ENCODE measurements at places on chromosomes 11 and 22.
A peak's percentile ranks its signal among the peaks of the same experiment; 100 is the strongest.

DNA sequence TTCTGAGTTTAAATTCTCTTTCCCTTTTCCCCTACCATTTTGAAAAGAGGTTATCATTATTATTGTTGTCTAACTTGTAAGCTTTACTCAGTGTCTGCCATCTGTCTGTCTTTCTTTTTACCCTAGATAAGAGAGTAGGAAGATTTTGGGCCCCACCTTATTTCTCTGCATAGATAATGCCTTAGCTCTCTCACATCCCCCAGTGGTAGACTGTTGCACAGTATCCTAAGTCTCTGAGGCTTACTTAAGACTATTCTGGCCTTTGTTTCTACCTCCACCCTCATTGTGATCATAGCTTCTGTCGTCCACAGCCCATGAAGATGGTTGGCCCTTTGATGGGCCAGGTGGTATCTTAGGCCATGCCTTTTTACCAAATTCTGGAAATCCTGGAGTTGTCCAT lies 3.6 kb upstream of the OR51L1 start:
- DNase-seq: no peak

- DNase-seq: no peak
These were observed 133.4 kb downstream of the TEAD1 start for GRCh38 chr11:12807621-12808020.

DNA sequence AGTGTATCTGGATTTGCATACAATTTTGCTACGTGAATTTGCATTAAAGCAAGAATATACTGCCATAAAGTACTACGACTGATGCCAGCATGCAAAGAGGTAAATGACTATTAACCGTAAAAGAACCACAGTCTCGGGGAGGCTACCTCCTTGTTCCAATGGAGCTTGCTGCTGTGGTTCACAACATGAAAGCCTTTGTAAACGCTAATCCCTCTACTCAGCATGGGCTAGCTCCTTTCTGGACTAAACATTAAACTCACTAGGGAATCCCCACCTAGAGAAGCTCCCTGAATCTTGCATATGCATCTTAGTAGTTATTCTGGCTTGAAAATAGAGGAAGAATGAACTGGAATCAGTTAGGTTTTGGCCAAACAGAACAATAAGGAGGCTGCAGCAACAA lies 60.5 kb upstream of the ARHGAP32 start:
- no peak for DNase-seq

DNA sequence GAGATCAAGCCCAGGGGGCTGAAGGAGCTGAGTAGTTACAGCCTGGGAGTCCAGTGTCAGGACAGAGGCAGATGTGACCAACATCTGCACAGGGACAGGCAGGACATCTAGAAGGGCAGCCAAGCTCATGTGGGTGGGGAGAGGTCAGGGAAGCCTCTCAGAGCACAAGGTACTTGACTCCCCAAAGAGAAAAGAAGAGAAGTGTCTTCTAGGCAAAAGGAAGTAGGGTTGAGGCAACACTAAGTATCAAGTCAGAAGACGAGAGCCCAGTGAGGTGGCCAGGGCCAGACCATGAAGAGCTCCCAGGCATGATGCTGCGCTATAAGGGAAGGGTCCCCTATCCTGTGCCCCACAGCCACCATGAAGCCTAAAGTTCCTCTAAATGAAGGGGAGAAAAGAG lies 21.5 kb downstream of the RPL27A start:
- DNase-seq: no peak

- DNase-seq: no peak
These were observed 21.9 kb upstream of the LYVE1 start for GRCh38 chr11:10590218-10590915.

- DNase-seq: no peak
These were observed 110.3 kb downstream of the WNT7B start for GRCh38 chr22:45866646-45867117.

- peak; percentile 43 for DNase-seq
These were observed 30.8 kb downstream of the MARK2 start for GRCh38 chr11:63869683-63870082.

DNA sequence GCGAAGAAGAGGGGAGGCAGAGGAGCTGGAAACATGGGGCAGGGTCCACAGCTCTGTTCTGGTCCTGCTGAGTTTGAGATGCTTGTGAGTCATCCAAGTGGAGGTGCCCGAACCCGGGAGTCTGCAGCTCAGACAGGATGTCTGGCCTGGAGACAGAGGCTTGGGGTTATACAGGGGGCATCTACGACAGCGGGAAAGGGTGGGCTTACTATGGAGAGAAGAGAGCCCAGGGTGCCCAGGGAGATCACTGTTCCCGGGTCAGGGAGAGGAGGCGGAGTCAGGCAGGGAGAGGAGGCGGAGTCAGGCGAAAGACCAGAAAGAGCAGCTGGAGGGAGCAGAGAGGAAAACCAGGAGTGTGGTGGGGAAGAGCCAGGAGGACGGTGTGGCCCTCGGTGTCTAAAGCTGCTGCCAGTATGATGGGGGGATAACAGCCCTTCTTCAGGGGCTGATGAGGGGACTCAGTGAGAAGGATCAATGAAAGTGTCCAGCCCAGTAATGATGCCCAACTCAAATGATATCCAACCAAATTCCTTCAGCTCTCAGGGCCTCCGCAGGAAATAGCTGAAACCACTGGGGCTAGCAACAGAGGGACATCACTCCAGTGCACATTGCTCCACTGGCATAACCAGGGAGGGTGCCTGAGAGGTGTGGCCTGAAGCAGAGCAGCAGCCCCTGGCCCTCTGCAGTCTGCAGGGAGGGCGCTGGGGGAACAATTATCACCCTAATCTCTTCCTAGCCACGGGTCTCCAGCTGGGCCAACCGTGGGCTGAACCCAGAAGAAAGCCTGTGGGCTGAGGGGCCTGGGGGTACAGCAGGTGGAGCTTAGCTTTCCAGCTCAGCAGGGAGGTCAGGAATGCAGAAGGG lies 2.6 kb upstream of the LTBP3 start:
- DNase-seq: no peak

GRCh38 chr22:17570851-17571631 lies 7.7 kb downstream of the SLC25A18 start:
- no peak for DNase-seq

GRCh38 chr22:28889478-28890024 lies 6.2 kb downstream of the ZNRF3 start:
- no peak for DNase-seq

- no peak for DNase-seq
These were observed 78.8 kb downstream of the RELT start for GRCh38 chr11:73454987-73455386.

- peak; percentile 51 for DNase-seq
These were observed 728 bp downstream of the TBC1D22A start for GRCh38 chr22:46763051-46763705.

- no peak for DNase-seq
These were observed 266.4 kb downstream of the BUD13 start for GRCh38 chr11:116506263-116506825.

DNA sequence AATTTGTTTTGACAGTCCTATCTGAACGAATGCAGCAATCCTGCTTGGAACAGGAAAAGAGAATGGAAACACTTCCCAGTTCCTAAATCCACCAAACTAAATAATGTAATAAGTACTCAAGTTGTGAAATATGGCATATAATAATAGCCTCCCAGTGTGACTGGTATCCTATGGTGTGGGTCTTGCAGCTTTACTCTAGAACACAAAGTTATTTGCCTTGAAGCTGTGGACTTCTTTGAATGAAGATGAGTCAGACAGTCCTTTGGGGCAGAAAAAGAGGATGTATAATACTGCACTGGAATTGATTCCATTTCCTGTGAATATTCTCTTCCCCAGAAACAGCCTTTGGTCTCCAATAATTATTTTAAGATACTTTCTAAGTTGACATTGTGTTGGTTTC lies 887.0 kb downstream of the KCNA4 start:
- DNase-seq: no peak

DNA sequence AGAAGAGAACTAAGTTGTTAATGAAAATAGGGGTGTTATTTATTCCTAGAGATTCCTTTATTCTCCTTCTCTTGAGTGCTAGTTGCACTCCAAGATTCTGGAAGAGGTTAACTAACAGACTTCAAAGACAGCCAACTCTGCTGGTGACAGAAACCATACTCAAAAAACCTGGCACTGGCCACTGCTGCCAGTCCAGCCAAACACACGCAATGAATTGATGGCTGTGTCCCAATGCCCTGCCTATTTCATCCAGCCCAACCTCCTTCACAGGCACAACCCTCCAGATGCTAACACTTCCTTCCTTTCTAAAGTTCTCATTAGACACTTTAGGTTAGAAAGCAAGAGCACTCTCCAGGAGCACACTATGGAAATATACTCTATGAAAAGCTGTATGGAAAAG lies 150.8 kb upstream of the C11orf58 start:
- DNase-seq: no peak

DNA sequence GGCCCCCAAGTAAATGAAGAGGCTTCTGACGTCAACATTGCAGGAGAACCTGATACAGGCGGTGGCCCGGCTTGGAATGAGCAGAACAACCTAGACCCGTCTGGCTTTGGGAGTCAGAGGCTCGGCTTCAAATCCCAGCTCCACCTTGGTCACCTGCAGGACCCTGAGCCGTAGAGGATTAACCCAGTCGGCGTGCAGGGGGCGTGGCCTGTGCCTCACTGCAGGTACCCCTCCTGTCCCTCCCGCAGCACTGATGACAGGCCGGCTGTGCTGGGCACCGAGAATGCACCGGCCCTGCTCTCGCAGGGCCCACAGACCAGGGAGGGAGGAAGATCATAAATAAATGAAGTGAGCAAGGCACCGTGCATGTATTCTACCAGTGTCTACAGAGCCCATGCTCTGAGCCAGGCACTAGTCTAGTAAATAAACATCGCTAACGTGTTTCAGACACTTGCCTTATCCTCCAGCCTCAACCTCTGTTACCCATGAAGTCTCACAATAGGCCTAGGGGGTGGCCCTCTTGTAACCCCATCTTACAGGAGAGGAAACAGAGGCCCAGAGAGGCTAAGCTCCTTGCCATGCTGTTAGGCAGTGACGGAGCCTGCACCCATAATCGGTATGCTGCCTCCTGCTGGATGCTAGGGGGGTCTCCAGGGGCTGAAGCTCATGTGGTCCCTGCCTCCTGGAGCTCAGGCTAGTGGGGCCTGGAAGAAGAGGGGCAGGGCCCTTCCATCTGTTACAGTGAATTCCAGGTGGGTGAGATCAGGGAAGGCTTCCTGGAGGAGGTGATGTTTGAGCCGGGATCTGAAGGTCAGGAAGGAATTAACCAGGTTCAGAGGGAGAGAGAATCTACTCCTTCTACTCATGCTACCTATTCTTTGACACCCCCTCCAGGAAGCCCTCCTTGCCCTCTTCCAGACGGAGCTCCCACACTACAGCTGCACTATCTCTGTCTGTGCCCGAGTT lies 53.4 kb downstream of the RTL6 start:
- DNase-seq: no peak

DNA sequence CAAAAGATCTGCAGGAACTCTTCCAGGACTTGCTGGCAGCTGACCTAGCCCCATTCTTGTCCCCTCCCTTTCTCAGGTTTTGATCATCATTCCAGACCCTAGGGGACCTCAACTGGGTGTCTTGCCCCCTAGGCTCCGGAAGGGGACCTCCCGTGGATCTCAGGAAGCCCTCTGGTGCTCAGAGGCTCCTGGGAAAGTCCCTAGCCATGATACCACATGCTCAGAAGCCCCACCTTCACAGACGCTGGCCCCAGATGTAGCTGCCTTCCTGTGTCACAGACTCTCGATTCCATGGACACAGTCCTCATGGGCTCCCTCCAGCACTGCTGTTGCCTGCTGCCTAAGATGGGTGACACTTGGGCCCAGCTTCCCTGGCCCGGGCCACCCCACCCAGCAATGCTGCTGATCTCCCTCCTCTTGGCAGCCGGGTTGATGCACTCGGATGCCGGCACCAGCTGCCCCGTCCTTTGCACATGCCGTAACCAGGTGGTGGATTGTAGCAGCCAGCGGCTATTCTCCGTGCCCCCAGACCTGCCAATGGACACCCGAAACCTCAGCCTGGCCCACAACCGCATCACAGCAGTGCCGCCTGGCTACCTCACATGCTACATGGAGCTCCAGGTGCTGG lies at the start of gene LRRC55:
TSS of gene LRRC55 (plus strand) at position 276 of the 628 bp plus-strand sequence. CDS start at position 346, 70 bp downstream.
- DNase-seq: no peak

GRCh38 chr11:1942558-1943260 lies 4.4 kb upstream of the MRPL23 start:
- DNase-seq: peak; percentile 0

GRCh38 chr22:50025993-50026392 lies 13.4 kb upstream of the IL17REL start:
- DNase-seq: no peak

DNA sequence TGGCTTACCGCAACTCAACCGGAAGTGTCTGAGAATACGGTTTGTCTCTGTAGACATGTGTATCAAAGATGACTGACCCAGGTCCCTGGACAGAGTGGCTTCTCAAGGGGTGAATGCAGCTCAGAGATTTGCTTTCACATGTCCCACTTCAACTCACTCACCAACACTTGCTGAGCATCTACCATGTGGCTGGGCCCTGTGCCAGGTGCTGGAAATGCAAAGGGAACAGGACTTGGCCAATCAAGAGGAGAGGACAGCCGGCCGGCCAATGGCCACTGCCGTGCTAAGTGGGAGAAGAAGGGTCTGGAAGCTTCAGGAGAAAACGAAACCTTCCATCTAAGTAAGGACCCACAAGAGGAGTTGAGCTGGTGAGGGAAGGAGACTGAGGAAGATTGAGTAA lies 151.3 kb downstream of the CEP164 start:
- no peak for DNase-seq

DNA sequence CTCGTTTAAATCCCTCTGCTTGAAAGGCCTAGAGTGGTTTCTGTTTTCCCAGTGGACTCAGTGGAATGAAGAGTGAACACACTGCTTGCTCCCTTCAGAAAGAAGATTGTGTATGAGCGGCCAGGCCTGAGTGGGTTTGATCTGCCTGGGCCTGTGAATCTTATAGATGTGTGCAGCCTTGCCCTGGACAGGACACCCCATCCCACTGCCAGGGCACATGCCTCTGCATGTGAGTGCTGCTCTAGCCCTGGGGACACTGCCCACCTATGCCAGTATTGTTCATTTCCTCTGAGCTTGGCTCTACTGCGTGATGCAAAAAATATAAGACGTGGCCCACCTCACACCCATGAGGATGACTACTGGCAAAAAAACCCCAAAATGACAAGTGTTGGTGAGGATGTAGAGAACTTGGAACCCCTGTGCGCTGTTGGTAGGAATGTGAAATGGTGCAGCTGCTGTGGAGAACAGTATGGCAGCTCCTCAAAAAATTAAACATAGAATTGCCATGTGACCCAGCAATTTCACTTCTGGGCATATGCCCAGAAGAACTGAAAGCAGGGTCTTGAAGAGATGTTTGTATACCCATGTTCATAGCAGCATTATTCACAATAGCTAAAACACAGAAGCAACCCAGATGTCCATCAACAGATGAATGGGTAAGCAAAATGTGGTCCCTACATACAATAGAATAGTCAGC lies 27.3 kb upstream of the NECTIN1 start:
- DNase-seq: no peak

DNA sequence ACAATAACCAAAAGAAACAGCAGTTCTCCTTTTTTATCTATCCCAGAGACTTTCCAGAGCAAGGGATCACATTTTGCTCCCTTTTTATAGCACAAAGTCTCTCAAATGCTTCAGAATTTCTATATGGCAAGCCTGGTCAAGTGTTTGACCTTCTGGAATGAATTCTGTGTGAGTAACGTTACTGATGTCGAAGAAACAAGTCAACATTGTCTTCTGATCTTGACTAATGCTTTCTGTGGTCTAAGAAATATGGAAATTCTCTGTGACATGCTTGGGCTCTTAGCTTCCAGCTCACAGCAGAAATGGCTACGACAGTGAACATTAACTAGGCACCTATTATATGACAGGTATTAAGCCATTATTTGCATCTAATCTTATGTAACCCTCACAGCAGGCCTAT lies 411.7 kb downstream of the CADM1 start:
- DNase-seq: no peak

Measured in activated gamma-delta T cell treated with Interleukin-2 at 50 U/mL for 16 hours (primary cell).